Neural crest cell (in vitro differentiated cells): ENCODE measurements at places on chromosomes 2 and 18.
A peak's percentile ranks its signal among the peaks of the same experiment; 100 is the strongest.

GRCh38 chr2:152648336-152648735 is 68.9 kb downstream of the PRPF40A start:
- DNase-seq = no peak

DNA sequence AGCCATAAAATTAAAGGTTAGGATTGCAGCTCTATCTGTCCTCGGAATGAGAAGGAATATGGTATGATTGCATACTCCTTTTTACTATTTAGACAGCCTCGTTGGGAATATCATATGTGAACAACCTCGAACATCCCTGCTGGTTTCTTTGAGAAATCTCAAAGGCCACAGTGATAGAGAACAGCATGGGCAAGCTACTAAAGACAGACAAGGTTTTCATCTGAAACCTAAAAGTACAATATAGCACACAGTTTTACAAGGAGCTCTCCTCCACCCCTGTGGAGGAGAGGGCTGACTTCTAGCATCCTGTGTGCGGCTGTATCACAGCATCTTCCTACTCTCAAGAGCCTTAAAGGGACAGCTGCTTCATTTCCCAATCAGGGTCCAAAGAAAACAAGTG is 104.3 kb downstream of the VWC2L start:
- DNase-seq = no peak

GRCh38 chr2:212030709-212031108 is 507.9 kb downstream of the ERBB4 start:
- DNase-seq = no peak

GRCh38 chr18:59651071-59651470 is 46.2 kb downstream of the CCBE1 start:
- DNase-seq = no peak

DNA sequence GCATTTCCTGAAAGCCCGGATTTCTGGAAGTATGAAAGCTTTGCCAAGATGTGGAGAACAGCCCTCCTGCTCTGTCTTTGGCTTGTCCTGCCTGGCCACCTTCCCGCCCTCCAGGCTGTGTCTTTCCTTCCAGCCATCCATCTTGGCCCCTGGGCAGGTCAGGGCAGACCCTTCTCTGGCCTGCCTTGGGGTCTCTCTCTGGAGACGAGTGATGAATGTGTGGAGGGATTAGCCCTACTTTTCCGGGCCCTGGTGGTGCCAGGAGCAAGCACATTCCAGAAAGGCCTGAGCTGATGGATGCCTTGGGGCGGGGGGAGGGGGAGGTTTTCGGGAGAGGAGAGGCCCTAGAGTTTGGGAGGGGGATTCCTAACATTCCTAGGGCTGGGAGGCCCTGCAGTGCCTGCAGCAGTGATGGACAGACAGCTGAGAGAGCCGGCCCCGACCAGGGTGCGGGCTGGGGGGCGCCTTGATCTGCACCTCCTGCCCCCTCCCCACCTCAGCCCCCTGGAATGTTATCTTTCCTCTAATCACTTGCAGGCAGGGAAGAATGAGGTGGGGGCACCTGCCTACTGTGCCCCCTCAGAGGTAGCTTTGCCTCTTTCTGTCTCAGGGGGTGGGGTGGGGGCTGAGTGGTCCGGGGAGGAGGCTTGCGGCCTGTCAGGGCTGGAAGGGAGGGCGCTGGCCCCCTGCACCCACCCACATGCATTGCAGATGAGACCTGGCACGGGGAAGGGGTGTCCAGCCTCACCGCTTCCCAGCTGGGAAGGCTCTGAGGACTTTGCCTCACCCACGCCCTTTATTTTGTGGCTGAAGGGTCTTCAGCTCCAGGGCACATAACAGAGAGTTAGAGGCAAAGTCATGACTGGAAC is 156.2 kb downstream of the DDX1 start:
- no peak for DNase-seq

DNA sequence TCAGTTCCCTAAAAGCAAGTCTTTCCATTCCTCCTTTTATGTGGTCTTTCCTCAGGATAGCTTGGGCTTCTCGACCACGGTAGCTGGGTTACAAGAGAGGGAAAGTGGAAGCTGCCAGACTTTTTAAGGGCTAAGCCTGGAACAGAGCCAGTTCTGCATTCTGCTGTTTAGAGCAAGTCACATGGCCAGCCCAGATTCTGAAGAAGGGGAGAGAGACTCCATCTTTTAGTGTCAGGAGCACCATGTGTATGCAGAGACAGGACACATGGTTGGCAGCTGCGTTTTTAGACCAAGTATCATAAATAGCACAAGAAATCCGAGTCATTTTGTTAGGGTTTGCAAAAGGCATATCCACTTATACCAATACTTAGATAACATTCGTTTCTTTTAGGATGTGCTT is 4.7 kb downstream of the HMSD start:
- no peak for DNase-seq

DNA sequence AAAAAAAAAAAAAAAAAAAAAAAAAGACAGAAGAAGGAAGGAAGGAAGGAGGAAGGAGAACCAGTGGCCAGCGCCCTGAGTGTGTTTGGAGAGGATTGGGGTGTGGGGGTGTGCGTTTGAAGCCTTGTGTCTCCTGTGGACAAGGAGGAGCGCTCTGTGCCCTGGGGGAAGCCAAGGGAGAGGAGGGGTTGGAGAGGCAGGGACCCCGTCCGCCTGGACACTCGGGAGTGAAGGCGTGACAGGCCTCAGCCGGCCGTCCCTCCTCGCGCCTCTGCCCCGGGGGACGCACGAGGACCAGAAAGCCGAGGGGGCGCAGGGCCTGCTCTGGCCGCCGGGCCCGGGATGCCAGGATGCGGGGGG is 44.9 kb downstream of the SERTAD2 start:
- peak; percentile 34 for DNase-seq

DNA sequence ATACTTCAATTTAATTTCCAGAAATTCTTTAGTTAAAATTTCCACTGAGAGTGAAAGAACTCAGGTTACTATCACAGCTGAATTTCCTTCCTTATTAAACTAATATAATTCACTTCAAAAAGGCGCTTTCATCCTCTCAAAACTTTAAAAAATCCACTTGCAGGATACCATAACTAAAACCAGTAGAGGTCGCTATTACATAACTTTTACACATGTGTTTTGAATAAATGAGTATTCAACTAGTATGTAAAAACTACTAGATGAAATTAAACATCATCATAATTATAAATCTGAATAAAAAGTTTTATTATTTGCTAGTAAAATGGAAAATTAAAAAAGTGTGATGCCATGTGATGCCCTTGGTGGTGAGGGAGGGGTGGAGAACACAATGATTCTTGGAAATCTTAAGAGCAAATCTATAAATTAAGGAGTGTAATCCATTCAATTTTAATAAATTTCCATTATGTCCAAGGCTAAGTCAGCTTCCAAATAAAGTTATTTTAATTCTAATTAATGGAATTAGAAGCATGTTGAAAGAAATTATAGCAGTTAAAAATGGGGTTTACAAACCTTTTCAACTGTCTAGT is 61.4 kb downstream of the SOS1 start:
- DNase-seq = no peak

DNA sequence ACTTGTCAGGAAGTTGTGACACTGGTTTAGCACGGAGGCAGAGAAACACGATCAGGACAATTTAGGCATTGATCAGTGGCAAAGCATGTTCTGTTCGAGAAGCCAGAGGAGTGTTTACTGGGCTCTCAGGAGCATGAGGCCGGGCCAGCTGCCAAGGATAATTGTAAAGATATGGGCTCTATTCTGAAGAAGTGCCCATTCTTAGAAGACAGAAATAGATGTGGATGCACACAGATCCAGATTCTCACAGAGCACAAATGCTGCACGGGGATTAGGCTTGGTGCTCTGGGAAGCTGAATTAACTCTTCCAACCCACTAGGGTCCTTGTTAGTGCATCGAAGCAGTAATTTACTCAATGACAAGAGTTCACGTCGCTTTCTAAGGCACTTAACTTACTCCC is 16.2 kb downstream of the AFF3 start:
- no peak for DNase-seq

GRCh38 chr18:77009675-77010074 is 122.9 kb downstream of the MBP start:
- DNase-seq = no peak

DNA sequence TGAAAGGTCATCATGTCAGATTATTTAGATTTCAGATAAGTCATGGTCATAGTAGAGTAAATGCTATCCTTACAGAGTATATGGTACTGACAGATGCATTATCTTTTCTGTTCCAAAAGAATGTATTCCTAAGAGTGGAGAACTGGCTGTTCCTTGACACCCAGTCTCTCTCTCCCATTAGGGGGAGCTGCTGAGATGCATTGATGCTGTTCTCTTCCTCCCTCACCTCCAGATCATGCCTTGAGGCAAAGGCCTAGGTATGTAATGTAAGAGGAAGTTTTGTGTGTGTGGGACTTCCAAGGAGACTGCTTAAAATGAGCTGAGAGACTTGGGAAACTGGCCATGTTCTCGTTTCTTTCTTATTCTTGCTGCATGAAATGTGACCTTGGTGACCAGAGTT is 979.5 kb upstream of the CELF4 start:
- DNase-seq = no peak

DNA sequence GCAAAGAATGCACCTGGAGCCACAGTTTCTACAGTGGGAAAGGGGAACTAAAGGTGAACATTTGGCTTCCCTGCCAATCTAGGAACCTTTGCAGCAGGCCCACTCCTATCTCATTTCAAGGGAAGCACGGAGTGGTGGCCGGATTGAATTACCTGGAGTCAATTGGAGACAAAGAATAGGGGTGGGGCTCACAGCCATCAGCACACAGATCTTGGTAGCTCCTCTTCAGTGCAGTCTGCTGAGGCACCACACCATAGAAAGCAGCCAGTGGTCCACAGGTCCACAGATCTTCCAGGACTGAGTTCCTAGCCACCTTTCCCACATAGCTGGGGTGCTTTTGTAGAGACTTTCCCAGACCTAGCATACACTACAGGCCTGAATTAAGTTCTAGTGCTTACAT is 43.5 kb upstream of the NXPH2 start:
- no peak for DNase-seq

DNA sequence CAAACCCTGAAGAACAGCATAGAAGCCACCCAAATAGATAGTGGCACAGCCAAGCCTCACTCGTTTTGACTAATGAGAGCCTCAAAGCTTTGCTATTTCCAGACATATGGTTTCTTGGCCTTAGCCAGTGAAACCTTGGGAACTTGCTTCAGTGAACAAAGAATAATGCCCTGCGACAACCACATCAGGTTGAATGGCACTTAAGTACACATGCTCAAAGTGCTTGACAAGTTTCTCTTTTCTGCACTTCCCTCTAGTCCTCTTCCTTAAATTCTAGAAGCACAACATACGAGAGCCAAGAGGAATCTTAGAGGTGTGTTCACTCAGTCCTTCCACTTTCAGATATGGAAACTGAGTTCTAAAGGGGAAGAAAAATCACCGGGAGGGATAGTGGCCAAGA is 258.3 kb downstream of the HAUS1 start:
- no peak for DNase-seq
